ENCODE measurements at places on chromosomes 13 and 19.
A peak's percentile ranks its signal among the peaks of the same experiment; 100 is the strongest.

GRCh38 chr13:110615322-110616102, at the start of gene NAXD:
Gene NAXD (plus strand): TSS chr13:110615545. CDS start chr13:110615602, 57 bp downstream.
- DNase-seq = peak; percentile 71

GRCh38 chr13:99269627-99270241, 11.6 kb upstream of the GPR18 start:
- DNase-seq = no peak

DNA sequence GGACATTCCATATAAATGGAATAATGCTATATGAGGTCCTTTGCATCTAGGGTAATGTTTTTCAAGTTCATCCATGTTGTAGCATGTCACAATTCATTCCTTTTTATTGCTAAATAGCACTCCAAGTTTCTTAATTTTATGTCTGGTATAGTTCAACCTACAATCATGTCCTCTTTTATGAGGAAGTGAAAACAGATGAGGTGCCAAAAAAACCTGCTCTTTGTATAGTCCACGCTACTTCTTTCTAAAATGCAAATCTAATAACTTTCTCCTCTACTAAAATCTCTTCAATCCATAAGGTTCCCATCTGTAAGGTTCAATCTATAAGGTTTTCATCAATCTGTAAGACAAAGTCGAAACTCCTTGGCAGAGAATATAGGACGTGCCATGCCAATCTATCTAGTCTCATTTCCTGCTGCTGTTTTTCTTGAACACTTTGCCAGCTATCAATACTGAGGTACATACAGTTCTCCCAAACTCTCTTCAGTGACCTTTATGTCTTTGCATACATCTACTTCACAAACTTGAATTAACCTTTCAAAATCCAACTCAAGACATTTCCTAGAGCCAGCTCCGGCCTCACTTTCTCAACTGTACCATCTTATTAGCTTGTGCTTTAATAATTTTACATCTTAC, 33.7 kb downstream of the INTS6 start:
- DNase-seq = no peak

GRCh38 chr19:52896431-52897137, 851 bp downstream of the ZNF320 start:
- no peak for DNase-seq

GRCh38 chr19:46080561-46080960, 39.8 kb upstream of the IGFL4 start:
- no peak for DNase-seq

- DNase-seq = no peak
Observed at GRCh38 chr19:5147978-5148793, 179.3 kb downstream of the KDM4B start.

DNA sequence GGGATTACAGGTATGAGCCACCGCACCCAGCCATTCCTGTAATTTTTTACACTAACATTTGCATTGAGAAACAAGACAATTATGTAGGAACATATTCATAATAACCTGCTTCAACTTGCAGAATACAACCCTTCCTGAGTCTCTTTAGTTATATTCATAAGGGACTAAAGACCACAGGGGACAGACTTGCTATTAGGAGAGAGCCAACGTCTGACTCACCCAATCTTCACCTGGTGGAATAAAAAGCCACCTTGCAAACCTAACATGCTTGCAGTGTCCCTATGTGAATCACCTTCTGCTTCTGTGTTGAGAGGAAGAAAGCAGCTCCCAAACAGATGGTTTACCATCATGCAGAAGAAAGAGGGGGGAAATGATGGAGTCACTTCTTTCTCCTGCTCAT, 456.1 kb downstream of the PCDH9 start:
- no peak for DNase-seq

DNA sequence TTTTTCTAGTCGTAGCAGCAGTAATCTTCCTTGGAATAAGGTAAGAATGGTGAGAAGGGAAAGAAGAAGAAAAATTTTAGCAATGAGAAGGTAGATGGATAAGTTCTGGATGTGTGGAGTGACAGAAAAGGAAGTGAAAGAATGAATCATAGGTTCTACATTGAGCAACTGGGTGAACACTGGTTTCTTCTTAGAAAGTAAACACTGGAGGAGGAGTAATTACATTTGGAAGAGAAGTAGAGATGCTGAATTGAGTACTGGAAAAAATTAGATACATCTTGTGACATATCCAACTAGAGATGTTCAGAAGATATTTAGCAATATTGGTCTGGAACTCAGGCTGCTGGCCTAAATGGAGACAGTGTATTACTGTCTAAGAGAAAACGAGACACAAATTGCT, 148.5 kb downstream of the GPC5 start:
- no peak for DNase-seq

DNA sequence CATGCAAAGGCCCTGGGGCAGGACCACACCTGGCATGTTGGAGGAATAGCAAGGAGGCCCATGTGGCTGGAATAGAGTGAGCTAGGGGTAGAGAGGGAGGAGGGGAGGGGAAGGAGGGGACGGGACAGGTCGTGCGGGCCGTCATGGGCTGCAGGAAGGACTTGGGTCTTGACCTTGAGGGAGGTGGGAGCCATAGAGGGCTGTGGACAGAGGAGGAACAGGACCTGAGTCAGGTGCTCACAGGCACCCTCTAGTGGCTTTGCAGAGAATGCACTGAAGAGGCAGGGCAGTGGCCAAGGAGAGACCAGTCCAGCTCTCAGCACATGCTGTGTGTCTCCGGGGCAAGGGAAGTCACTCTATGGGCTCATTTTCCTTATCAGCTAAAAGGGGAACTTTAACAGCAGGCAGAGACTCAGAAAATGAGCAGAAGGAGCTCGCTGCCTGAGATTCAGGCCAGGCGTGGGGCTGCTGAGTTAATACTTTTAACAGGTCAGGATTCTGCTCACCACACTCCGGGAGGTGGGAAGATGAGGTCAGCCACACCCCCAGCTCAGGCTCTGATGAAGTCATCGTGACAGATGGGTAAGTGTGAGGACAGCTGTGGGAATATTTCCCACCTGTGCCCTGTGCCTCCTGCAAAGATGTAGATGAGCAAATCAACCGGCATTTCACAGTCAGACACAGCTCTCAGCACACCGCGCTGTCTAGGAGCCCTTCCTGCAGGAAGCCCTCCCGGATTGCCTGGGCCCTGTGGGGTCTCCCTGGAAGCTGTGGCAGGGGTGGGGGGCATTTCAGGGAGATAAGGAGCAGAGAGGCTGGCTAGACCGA, 6.0 kb upstream of the TNFAIP8L1 start:
- no peak for DNase-seq

GRCh38 chr19:3658004-3658869, 31.6 kb upstream of the CACTIN start:
- DNase-seq = no peak
